ENCODE measurements at places on chromosomes 6 and 20.

DNA sequence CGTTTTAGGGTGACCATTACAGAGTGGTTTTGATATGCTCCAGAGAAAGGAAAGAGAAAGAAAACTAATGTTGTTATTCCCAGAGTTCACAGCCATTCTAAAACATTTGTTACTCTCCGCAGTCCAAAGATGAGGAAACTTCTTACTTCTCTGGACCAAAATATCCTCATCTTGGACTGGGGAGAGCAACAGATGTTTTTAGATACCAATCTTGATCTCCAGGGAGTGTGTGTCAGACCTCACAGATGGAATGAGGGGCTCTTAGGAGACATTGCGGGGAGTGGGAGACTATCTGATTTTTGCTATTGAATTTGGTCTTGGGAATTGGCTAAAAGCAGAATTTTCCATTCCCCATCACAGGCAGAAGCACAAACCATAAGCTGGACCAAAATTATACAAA is 110.8 kb downstream of the TNFAIP3 start:
- DNase-seq = no peak

DNA sequence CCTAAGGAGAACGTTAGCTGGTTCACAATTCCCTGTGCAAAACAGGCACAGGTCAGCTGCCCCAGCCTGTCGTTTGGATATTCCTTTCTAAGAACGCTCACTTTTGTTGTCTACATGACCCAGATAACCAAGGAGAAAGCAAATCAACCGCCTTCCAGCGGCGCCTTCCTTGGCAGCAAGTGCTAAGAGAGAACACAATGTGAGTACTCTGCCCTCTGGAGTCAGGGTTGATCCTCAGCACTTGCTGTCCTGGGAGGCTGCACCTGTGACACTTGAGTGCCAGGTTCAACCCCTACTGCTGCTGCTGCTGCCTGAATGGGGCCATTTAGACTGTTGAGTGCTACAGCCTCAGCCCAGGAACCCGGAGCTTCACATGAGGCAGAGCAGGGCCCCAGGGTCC is 36.8 kb downstream of the OVOL2 start:
- no peak for DNase-seq

- DNase-seq = no peak
These were observed 156.3 kb upstream of the RNF24 start for GRCh38 chr20:4171538-4172116.

GRCh38 chr20:37941332-37941731 is 38.4 kb downstream of the VSTM2L start:
- DNase-seq = no peak

DNA sequence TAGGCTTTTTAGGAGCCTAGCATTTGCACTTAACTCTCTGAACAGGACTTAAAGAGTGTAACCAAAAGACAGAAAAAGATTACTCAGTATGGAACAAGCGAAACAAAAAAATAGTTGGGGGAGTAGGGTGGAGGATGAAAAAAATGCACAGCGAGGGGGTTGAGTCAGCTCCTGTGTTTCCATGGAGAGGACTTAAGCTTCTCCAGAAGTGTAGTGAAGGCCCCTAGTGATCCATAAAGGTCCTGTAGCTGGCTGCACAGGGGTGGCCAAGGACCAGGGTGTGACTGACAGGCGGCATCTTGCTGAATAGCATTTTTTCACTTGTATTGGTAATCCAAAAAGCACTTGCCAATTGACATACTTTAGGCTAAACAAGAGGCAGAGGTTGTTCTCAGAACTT is 533.9 kb downstream of the RFPL4B start:
- DNase-seq = no peak

DNA sequence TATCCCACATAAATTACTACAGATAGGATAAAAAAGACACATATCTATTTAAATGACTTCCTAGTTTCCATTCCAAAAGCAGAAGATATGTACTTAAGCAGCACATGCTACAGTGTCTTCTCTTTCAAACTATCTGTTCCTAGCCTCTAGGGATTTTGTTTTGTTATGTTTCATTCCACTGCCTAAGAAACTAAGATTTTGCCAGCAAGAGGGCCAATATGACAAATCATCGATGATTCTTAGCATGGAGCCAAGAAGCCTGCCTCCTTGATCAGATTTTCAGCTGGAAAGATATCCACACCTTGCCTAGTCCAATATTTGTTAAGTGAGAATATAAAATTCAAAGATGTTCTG is 7.0 kb downstream of the SNX5 start:
- no peak for DNase-seq

- no peak for DNase-seq
These were observed 114.6 kb upstream of the TCF21 start for GRCh38 chr6:133774356-133774755.

Measured in breast epithelium (tissue), 4 donors.